ENCODE measurements at places on chromosomes 1 and 21. TPM values are rescaled to one million over a fixed set of nuclear protein-coding genes. Genes with fewer than 3 reads are reported as not detected.

DNA sequence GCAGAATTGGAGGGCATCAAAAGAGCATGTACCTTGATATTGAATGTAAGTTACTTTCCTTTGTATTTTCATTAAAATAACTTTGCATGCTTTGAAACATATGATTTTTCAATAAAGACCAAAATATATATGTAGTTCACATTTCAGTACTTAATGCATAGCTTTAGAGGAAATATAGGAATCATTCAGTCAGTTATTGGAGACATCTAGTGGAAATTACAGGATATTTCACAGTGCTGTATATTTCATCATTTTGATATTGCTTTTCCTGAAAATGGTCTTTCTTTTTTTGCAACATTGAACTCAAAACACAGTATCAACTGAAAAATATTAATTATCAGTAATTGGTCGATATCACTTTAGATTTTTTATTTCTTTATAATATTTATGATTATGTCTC lies 375.8 kb downstream of the NCAM2 start:
- DNase-seq, result no peak

DNA sequence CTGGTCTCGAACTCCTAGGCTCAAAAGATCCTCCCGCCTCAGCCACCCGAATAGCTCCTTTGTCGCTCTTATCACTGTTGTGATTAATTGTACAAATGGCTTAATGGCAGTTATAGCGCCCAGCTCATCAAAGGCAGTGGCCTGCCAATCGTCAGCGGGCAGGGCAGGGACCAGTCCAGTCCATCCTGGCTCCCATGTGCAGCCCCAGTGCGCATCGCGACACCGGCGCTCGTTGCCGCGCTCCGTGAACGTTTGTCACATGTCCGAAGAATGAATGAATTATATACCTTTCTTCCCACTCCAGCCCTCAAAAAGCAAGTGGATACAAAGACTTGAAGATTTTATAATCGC lies 18.4 kb downstream of the MTX1 start:
- DNase-seq, result peak; percentile 90

GRCh38 chr1:22416555-22417454 lies 34.8 kb upstream of the ZBTB40 start:
- peak; percentile 69 for DNase-seq

DNA sequence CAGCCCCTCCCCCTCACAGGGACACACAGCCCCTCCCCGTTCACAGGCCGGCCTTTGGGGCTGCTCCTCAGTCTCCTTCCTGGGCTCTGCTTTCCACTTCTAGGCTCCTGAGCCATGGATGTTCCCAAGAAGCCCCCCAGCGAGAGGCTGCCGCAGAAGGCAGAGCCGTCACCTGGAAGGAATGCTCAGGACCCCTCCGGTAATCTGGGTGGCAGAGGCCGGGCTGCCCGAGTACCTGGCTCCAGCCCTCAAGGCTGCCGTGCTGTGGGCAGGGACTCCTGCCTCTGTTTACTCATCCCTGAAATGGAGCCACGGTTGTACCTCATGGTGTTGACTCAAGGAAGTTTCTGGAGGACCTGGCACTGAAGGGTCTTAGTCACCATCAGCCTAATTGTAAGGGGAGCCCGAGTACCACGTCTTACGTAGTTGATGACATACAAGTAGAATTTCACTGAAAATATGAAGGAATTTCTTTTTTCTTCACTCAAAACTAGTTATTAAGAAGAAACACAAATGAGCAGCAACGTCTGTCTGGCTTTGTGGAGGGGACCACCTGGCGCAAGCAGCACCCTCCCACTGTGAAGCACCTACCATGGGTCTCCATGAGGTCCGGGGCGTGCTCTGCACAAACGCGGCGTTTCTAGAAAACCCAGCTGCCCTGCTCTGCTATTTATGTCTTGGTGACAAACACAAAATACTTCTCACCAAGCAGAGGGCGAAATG lies 33.7 kb downstream of the PRDM15 start:
- DNase-seq, result no peak

GRCh38 chr1:80759354-80759753 lies 1041.4 kb upstream of the ADGRL2 start:
- DNase-seq, result no peak

DNA sequence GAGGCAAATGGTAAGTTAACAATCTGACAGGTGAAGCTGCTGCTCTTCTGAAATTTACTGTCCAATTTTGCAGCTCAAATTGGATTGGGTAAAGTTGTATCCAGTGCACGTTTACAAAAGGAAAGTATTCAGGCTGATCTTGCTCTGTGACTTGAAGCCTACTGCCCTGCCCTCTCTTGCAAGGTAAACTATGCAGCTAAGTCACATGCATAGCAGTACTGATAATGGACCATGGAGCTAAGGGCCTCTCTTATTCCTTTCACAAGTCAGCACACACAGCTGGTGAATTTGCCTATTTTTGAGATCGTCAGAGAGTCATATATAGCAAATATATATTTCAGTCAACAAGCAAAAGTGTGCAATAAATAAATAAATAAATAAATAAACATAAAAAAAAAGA lies 23.2 kb downstream of the XCL1 start:
- DNase-seq, result no peak

DNA sequence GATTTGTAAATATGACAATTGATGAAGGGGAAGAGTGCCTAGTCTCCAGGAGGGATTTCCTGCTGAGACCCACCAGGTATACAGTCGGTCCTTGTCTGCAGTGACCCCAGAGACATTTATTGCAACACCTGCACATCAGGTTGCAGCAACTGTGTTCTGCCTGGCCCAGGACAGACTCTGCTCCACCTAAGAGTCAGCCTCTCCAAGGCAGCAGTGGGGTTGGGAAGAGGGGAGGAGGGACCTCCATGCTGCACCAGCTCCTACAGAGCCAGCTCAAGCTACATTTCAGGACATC lies 120.4 kb upstream of the IRF2BP2 start:
- no peak for DNase-seq

DNA sequence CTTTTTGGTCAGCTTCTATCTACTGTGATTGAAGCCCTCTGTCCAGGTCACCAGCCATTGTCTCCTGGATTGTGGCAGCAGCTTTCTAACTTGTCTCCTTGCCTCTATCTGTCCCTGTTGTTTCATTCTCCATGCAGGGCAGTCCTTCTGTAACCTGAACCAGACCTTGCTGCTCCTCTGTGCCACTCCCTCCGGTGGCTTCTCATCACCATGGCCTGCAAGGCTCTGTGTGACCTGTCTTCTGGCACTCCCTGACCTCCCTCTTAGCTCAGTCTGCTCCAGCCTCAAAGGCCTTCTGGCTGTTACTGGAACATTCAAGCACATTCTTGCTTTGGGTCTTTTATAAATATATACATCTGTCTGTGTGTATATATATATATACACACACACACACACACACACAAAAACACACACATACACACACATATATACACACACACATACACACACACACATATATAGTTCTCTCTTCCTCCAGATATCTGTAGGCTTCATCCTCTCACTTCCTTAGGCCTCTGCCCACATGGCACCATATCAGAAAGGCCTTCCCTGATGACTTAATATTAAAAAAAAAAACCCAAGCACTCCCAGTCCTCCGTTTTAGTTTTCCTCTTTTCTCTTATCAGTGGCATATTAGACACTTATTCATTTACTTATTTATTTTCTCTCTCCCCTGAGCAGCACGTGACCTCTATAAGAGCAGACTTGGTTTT lies 21.2 kb upstream of the JUN start:
- DNase-seq, result no peak

DNA sequence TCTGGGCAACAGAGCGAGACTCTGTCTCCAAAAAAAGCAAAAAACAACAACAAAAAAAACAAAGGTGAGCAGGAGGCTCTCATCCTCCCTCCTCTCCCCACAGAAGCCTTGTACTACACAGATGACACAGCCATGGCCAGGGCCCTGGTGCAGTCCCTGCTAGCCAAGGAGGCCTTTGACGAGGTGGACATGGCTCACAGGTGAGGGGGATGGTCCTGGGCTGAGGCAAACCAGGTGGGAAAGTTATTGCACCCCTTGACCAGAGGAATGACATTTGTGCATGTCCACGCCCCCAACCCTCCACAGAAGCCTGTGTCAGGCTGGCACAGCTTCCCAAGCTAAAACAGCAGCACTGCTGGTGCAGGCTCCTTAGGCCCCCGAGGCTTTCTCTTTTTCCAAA lies 2.4 kb downstream of the ADPRS start:
- DNase-seq, result no peak

DNA sequence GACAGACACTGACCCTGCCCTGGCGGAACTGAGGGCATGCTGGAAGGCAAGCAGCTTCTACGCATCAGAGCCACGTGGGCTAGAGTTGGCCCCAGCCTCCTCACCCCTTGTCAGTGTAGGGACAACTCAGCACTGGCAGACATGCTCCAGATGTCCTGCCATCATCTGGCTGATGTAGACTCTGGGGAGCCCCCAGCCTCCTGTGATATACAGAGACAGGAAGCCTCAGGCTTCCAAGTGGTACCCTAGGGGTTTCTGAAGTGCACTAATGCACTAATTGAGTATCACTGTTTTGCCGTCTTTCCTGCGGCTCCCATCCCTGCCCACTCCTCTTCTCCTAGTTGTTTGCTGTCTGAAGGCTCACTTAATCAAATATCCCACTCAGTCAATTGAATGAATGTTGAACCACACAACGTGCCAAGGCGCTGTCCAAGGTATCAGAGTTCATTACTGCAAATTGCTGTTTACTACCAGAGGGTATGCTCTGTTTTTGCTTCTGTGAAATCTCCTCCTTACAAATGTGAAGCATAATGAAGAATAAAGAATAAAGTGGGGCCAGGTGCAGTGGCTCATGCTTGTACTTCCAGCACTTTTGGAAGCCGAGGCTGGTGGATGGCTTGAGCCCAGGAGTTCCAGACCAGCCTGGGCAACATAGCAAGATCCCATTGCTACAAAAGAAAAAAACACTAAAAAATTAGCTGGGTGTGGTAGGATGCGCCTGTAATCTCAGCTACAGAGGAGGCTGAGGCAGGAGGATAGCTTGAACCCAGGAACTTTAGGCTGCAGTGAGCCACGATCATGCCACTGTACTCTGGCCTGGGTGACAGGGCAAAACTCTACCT lies 76.4 kb upstream of the ZBTB18 start:
- DNase-seq, result no peak

DNA sequence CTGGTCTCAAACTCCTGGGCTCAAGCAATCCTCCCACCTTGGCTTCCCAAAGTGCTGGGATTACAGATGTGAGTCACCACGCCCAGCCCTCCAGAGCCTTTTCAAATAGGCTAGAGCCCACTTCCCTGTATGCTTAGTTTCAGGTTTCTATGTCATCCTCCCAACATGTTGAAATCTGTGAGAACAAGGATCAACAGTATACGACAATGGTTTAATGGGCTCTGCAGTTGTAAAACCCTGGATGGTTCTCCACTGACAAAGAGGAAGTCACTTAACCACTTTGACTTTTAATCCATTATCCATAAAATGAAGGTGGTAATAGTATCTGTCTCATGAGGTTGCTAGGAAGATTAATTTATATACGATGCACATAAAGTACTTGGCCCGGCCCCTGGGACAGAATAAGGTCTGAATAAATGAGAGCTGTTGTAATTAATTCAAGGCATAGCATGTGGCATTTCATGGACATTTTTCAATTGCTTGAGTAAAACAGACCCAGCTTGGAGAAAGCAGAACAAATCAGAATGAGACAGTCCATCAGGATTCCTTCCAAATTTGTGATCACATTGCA lies 113.9 kb upstream of the ZNF648 start:
- DNase-seq, result peak; percentile 69

GRCh38 chr21:40186045-40186444 lies 318.8 kb downstream of the PCP4 start:
- no peak for DNase-seq

- DNase-seq, result no peak
Measured at GRCh38 chr1:208150833-208151458, 93.2 kb downstream of the PLXNA2 start.

SELL gene
- total RNA-seq, result 17.0 TPM

HES3 gene
- total RNA-seq, result not detected

RAB29 gene
- total RNA-seq, result 17.8 TPM

F3 gene
- 69.4 TPM for total RNA-seq

ATP1A4 gene
- 0.61 TPM for total RNA-seq

ANGPTL3 gene
- total RNA-seq, result not detected

CDC20 gene
- 2.4 TPM for total RNA-seq

ADAMTS1 gene
- 37.9 TPM for total RNA-seq

OR2T35 gene
- total RNA-seq, result not detected

TINAGL1 gene
- 71.3 TPM for total RNA-seq

HSPA6 gene
- 15.1 TPM for total RNA-seq

NBL1 gene
- 74.6 TPM for total RNA-seq
